ENCODE measurements at places on chromosomes 2 and 18.

- DNase-seq: peak; percentile 15
These were observed 30.2 kb downstream of the XDH start for GRCh38 chr2:31384351-31384750.

DNA sequence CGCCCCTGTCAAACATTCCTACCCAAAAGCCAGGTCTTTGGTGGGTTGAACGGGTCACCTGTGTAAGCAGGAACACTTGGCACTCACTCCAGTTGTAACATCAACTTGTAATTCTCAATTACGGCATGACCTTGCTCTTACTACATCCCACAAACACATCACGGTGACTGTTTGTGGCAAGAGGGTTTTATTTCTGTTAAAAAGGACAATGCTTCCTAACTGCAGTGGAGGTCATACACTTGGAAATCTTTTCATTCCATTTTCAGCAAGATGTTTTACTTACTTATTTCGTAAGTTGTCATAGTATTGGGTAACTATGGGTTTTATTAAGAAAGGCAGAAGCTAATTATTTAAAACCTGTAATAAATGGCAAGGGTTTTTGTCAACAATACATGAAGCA lies 126.1 kb downstream of the ZNF516 start:
- DNase-seq: no peak

GRCh38 chr2:78873526-78873925 lies 152.0 kb upstream of the REG3G start:
- DNase-seq: no peak

DNA sequence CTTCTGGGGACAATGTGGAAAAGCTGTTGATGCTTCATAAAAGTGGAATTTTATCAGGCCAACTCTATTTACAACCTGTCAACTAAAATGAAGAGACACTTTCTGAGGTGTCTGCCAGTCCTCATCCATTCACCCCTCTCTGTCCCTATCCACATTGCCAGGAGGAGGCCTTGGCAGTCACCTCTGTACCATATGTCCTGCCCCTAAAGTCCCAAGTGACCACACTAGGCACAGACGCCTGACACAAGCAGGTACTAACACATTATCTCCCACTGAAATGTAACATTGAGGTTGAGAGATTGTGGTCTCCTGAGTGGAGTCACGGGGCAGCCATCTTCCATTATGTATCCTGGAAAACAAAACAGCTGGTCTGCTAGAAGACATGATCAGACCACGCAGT lies 71.4 kb downstream of the OSBPL1A start:
- no peak for DNase-seq

GRCh38 chr2:117359266-117359914 lies 455.1 kb upstream of the DDX18 start:
- DNase-seq: no peak

DNA sequence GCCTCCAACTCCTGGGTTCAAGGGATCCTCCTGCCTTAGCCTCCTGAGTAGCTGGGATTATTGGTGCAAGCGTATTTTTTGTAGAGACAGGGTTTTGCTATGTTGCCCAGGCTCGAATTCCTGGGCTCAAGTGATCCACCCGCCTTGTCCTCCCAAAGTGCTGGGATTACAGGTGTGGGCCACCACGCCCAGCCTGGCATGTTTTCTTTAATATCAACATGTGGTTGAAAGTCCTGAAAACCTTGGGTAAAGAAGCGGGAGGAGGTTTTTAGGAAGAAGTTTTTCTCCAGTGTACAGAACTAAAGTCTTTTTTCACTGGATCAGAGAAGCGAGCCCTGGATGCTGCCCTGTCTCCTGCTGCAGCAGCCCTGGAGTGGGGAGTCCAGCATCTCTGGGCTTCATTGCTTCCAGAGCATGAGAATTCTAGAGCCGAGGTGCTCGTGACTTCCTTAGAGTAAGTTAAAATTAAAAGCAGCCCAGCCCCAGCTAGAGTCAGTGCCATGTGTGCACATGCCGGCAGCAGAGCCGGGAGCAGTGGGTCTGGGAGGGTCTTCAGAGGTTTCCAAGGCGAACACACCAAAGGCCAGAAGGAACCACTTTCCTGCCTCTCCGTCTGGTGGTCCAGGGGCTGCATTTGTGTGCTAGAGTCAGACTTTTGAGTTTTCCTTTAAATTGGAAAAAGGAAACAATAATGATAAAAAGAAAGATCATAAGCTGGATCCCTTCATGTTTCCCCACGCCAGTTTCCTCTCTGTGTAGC lies 31.2 kb downstream of the ITGB1BP1 start:
- no peak for DNase-seq

GRCh38 chr2:174024524-174025270 lies 59.5 kb upstream of the SP3 start:
- DNase-seq: peak; percentile 95

- no peak for DNase-seq
These were observed 143.6 kb downstream of the MYO3B start for GRCh38 chr2:170321526-170321925.

- no peak for DNase-seq
These were observed 12.6 kb upstream of the SLC9A4 start for GRCh38 chr2:102460467-102460866.

- peak; percentile 93 for DNase-seq
These were observed 57.6 kb downstream of the VAPA start for GRCh38 chr18:9971313-9971920.

GRCh38 chr2:105928563-105928962 lies 183.9 kb downstream of the NCK2 start:
- DNase-seq: no peak

DNA sequence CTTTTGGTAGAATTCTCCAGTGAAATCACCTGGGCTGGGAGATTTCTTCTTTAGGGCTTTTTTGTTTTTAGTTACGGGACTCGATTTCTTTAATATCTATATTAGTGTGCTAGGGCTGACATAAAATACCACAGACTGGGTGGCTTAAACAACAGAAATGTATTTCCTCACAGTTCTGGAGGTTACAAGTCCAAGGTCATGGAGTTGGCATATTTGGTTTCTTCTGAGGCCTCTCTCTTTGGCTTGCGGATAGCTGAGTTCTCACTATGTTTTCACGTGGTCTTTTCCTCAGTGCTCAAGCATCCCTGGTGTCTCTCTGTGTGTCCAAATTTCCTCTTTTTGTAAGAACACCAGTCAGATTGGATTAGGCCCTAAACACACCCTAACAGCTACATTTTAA lies 208.5 kb upstream of the DTNA start:
- DNase-seq: no peak

- DNase-seq: no peak
These were observed 170.5 kb downstream of the ANKRD44 start for GRCh38 chr2:197140045-197140444.

DNA sequence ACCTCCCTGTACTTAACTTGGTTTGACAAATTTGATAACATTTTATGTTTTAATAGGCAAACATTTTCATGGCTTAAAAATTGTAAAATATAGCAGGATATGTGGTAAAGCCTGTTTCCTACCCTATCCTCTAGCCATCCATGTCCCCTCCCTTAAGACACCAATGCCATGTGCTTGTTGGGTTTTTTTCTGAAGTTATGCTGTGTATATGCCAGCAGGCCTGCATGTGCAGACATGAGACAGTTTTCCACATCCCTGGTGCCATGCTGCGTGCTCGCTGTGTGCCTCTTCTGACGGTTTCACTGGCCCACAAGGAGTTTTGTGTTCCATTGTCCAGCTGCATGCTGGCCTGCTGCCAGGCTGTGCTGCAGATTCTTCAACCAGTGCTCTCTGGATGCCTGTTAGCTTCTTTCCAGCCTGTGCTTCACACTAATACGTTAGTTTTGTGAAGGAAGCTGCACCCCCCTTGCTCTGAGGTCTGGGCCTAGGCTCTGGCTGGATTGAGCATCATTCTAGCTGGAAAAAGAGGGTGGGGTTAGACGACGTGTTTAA lies 16.9 kb downstream of the INPP4A start:
- DNase-seq: peak; percentile 59

DNA sequence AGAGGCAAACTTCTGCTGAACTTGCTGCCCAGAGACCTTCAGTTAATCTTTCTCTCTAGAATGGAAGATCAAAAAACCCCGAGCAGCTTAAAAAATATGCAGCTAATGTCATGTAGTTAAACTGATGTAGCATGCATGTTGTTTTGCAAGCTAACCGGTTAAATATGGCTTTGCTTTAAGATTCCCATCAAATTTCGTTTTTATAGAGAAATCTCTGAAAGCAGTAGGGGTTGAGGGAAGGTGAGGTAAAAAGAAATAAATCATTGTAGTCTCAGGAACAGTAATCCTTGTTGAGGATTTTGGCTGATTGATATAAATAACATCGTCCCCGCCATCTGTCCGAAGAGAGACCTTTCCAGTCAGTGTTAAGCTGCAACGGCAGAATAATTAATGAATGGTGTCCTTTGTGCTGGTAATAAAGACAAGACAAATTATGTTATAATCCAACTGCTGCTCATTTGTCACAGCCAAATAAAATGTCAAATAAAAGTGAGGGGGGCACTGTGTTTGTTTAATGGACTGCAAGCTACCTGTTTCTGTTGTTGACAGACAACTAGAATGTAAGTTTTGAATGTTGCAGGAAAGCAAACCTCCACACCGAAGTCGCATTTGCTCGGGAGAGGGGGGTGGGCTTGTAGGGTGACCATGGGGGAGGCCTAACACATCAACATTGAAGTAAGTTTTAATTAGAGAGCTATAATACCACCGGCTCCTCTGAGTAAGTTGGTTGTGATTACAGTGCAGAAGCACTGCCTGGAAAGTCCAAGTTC lies 555.5 kb downstream of the ARHGAP15 start:
- DNase-seq: no peak

DNA sequence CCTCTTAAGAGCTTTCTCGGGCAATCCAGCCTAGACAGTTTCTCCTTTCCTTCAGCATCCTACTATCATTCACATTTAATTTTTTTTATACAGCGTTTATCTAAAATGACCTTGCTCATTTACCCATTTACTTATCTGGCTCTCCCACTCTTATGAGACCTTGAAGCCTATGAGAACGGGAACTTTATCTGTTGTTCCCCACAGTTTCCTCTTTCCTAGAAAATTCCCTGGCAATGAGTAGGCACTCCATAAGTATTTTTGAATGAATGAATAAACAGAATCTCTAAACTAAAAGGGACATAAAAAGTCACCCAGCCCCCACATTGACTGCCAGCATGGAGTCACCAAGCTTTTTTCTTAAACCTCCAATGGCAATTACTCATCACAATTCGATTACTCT lies 353.2 kb downstream of the METTL4 start:
- no peak for DNase-seq

DNA sequence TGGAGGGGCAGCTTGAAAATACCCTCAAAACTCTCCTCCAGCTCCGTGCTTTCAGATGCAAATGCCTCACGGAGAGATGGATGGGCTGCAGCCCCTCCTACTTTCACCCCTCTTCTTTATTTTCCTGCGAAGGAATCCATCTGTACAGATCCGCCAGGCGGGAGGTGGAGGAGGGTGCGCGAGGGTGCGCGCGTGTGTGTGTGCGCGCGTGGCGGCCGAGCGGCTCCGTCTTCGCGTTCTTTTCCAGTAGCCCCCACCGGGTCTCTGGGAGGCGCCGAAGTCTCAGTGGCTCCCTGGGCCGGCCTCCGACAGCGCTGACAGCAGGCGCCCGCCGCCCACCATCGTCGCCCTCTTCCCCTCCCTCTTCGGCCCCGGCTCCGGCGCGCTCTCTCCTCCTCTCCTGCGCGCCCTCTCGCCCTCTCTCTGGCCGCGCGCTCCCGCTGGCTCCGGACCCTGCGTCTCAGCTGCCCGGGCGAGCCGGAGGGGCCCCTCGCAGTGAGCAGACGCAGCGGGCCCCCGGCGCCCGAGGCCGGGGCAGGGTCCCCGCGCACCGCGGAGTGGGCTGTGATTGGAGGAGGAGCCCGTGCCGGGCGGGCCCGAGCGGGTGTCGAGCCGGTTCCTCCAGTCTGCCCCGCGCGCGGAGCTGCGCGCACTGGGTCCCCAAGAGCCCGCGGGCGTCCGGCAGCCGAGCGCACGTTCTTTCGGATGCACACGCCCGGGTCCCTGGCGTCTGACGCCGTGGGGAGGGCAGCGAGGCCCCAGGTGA lies at the start of gene CDH7:
Gene CDH7 (plus strand): TSS at position 624 of the 766 bp plus-strand sequence. CDS start 11,831 bp downstream, outside the sequence.
- DNase-seq: no peak

DNA sequence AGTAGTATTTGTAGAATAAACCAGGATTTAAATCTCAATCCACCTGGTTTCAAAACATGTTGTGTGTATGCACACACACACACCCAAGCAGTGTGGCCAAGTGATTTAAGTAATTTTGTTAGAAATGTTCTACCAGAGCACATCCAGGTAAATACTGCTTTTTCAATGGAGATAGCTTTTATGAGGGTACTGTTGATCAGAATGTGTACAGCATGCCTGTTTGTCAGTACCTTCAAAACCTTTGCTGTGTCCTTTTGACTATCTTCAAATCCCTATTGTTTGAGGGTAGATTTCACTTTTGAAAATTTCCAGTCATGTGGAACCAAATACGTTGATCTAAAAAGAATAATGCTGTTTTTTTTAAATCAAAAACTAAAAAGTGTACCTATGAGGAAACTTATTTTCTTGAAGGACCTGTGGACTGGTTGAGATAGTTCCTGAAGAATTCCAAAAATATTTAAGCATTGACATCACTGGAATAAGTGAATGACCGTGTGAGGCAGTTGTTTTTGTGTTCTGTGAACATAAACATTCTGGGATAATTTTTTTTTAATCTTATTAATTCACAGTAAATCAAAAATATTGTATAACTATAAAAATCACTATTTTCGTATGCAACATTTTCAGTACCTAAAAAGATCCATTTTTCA lies 70.9 kb downstream of the PTRHD1 start:
- DNase-seq: no peak

DNA sequence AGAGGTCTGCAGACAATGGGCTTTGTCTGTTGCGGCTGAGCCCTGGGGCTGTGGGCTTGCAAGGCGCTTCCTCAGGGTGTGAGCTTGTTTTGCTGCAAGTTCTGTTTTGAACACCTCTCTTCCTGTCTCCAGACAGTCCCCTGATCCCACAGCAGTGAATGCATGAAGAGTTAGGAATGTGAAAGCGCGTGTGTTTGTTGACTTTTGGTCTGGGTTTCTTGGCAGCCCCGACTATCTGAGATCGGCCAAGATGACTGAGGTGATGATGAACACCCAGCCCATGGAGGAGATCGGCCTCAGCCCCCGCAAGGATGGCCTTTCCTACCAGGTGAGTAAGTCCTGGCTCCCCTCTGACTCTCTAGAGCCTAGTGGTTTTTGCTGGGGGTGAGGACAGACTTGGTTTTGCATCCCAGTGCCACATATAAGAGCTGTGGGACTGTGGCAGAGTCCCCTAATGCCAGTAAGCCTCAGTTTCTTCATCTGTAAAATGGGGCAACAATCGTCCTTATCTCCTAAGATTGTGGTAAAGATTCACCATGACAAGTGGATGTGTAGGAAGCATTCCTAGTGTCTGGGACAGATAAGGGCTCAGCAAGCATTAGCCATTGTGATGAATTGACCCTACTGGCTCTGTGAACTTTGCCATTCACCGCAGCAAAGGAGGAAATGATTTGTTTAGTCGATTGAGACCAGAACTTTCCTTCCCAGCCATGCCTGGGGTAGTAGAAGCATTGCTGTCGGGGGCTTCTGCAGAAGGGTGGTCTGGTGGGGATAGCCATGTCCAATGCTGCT lies 3.0 kb downstream of the LBH start:
- DNase-seq: peak; percentile 48

GRCh38 chr2:165015052-165015642 lies 59.8 kb upstream of the SLC38A11 start:
- no peak for DNase-seq

- no peak for DNase-seq
These were observed 162.7 kb downstream of the INHBB start for GRCh38 chr2:120508567-120509041.

- DNase-seq: no peak
These were observed 161.8 kb downstream of the DLGAP1 start for GRCh38 chr18:4293337-4293736.

All from lower leg skin (tissue), 4 donors.